ENCODE measurements at places on chromosomes 1 and 21.

GRCh38 chr21:46066591-46067331 lies 31.2 kb upstream of the COL6A2 start:
- peak; percentile 60 for DNase-seq

GRCh38 chr1:60274422-60275290 lies 201.1 kb upstream of the C1orf87 start:
- no peak for DNase-seq

- DNase-seq, result peak; percentile 96
Observed at GRCh38 chr1:33007190-33008050, 29.3 kb downstream of the AK2 start.

- no peak for DNase-seq
Observed at GRCh38 chr1:118983558-118984041, 4.5 kb downstream of the TBX15 start.

GRCh38 chr1:53186533-53186932 lies 10.1 kb upstream of the CPT2 start:
- DNase-seq, result no peak

- DNase-seq, result no peak
Observed at GRCh38 chr1:22252251-22252650, 109.4 kb upstream of the WNT4 start.

DNA sequence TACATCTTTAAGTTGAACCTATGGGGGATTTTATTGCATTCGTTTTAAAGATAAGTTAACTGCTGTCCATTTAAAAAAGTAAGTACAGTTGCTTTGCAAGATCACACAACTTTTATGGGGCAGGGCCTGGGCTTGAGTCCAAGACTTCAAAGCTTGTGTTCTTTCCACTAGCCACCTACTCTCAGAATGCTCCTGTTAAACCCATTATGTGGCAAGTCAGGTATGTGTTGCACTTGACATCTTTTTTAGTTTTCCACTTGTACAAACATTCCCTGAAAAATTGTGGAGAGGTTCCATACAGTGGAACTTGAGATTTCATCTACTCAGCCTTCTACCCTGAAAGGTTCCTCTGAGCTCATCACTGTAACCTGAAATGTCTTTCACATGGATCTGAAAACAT lies 235.5 kb upstream of the SGIP1 start:
- DNase-seq, result no peak

DNA sequence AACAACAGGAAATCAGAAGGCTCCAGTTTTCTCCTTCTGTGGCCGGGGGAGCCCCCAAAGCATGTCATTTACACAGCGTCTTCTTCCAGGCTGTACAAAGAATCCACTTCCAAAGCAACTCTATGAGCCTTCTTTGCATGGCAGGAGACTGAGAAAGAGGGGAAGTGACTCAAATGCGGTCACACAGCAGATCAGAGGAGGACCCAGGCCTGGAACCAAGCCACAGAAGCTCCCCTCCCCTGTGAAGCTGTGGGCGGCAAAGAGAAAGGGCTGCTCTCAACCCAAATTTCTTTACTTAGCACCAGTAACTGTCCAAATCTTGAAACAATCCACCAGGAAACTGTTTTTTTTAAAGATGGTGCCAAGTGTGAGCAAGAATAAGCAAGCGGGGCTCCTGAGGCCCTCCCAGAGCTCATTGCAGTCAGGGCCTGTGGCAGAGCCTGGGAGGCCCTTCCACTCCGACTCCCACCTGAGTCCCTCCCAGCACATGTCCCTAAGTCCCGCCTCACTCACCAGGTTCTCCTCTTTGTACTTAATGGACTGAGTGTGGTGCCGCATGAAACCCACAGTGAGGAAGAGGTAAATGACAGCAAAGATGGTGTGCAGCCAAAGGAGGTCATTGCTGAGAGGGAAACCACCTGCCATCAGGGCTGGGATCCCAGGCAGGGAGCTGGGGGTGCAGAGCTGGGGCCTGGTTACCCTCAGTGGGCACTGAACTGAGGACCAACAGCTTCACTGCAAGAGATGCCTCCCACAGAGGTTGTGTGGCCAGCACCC lies 15.9 kb downstream of the TMEM63A start:
- no peak for DNase-seq

DNA sequence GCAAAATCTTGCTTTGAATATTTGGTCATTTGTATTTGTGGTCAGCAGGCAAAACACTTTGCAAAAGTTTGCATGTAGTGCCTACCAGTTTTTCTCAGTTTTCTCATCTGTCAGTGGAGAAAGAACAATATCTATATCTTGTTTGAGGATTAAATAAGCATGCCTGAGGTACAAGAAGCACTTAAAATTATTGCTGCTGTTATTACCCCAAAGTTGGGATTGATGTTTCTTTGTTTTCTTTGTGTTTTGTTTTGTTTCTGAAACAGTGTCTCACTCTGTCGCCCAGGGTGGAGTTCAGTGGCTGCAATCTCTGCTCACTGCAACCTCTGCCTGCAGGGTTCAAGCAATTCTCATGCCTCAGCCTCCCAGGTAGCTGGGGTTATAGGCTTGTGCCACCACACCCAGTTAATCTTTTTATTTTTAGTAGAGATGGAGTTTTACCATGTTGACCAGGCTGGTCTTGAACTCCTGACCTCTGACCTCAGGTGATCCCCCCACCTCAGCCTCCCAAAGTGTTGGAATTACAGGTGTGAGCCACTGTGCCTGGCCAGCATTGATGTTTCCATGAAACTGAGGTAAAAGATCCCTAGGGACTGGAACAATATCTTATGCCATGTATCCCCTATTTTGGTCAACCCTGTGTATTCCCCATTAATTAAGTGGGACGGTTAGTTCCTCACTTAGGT lies 15.9 kb downstream of the RAP1A start:
- DNase-seq, result no peak

- no peak for DNase-seq
Observed at GRCh38 chr1:61770131-61770530, 27.9 kb downstream of the PATJ start.

- DNase-seq, result no peak
Observed at GRCh38 chr1:192916021-192916420, 107.2 kb downstream of the RGS2 start.

- DNase-seq, result no peak
Observed at GRCh38 chr1:92298213-92298572, 594 bp downstream of the GLMN start.

DNA sequence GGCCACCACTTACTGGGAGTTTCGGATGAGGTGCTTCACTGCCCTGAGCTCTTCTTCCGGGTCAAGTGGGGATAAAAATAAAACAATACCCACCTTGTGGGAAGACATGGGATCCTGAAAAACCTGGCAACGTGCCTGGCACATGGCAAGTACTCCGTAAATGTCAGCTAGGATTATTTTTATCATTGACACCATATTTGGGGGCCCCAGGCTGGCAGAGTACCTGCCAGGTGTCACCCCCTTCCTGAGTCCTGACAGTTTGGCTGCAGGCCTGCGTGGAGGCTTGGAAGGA lies 9.2 kb upstream of the EPHA2 start:
- DNase-seq, result no peak

GRCh38 chr1:26102526-26102925 lies 9.1 kb upstream of the PDIK1L start:
- no peak for DNase-seq

DNA sequence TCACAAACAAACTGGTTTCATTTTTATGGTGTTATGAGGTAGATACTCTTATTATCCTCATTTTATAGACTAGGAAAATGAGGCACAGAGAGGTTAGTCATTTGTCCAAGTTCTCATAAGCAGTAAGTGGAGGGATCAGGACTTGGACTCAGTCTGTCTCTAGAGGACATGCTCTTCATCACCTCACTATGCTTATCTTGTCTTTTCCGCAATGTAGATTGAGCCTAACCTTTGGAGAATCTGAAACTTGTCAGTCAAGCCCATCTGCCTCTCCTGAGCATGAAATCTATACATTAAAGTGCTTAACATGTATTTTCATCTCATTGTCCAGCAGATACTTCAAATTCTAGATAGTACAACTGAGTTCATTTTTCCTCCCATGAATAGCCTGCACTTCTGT lies 11.8 kb upstream of the CDC14A start:
- no peak for DNase-seq

- DNase-seq, result no peak
Observed at GRCh38 chr1:119007670-119008482, 19.7 kb upstream of the TBX15 start.

DNA sequence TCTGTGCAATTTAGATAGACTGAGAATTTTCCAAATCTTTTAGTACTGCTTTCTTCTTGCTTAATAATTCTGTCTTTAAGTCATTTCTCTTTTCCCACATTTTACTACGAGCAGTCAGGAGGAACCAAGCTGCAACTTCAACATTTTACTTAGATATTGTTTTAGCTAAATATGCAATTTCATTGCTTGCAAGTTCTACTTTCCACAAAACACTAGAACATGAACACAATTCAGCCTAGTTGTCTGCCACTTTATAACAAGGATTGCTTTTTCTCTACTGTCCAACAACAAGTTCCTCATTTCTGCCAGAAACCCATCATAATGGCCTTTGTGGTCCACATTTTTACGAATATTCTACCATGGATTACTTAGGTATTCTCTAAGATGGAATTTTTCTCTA lies 36.6 kb downstream of the SORT1 start:
- no peak for DNase-seq

GRCh38 chr1:22317231-22317919 lies 134.3 kb upstream of the ZBTB40 start:
- peak; percentile 71 for DNase-seq

GRCh38 chr1:180256341-180257027 lies 26.4 kb downstream of the LHX4 start:
- no peak for DNase-seq

GRCh38 chr1:156154317-156154749 lies 948 bp downstream of the SEMA4A start:
- no peak for DNase-seq

DNA sequence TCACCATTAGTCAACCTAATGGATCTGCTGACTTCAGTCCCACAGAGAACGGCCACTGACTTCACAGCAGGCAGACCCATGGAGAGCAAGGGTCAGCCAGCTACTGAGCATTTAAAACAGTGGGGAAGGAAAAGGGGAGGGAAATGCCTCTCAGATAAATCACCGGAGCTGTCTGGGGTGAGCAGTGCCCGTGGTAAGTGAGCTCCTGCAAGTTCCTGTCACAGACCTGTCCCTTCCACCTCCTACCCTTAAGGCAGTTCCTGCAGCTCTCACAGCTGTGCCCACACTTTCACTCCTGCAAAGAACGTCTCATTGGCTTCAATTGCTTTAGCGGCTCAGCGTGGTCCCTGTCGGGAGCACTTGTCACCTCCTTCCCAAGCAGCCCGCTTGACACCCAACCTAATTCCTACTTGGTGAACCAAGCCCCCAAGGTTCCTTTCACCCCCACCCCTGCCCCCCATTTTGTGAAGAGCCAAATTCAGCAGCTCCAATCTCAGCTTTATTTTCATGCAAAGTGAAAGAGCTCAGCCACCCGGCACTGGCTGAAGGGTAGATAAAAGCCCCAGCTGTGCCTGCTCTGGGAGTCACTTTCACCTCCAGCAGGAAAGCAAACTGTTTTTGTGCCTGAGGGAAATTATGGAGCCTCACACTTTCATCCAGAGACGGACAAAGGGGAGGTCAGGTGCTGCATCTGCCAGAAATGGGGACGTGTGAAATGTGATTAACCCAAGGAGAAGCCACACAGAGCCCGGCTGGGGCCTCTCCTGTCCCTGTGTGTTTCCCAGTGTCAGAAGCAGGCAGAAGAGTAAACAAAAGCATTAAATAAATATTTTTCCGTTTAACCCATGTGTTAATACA lies 306.2 kb downstream of the TTLL7 start:
- peak; percentile 49 for DNase-seq

DNA sequence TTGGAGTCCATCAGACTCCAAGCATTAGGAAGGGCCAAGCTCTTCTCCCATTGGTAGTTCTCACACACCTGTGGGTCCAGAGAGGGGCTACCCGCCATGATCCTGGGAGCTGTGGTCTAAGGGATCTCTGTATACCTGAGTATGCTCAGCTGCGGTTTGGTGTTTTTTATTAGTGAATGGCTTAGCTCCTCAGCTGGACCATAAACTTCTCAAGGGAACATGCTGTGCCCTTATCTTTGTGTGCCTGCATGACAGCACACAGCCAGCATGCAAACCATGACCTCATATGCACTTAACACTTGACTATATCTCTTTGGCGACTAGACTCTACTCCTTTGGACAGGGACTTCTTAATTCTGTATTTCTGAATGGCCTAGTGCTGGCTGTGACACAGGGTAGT lies 94.5 kb downstream of the CD58 start:
- DNase-seq, result peak; percentile 65

DNA sequence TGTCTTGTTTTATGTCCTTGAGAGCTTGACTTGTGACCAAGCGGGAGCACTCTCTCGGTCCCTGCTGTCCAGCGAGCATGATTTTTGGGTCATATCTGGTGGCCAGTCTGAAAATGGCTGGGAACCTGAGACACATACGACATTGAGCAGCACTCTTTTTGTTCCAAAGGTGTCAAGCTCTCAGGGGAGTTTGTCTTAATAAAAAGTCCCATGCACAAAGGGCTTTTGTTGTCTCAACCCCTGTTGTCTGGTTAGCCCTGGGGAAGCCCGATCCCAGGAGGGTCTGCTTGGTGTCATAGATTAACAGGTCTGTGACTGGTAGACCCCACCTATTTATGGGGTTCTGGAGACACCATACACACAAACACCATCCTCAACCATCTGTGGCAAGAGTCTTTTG lies 57.8 kb upstream of the KLHDC7A start:
- no peak for DNase-seq

DNA sequence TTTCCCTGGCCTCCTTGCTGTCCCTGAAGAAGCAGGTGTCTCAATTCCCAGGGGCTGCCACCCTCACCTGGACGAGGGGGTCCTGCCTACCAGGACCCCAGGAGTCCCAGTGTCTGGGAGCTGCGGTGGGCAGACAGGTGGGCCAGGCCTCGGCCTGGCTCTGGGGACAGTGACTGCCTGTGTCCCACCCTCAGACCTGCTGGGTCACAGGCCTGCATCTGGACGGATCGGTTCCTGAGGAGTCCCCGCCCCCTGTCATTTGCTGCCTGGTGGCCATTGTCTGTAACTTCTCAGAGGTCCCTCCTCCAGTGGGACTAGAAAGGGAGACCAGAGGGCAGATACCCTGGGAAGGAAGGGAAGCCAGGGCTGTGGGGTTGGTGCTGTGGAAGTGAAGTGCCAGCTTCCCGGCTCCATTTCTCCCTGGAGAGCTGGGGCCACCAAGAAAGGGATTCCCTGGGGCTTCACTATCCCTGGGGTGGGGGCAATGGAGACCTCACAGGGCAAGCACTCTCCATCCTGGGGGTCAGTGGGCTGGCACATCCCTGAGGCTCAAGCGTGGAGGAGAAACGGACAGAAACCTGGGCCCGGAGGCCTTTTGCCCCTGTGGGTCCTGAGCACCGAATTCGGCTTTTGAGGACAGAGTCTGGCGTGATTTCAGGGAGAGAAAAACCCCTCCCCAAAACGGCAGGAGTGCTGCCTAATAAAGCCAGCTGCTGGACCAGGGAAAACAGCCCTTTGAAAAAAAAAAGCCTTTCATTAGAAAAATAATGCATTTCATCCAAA lies 157.3 kb downstream of the PEX14 start:
- DNase-seq, result no peak
